NK-92 treated with Interleukin-12 subunit alpha and Interleukin-12 subunit beta, amount 100 ng/mL, for 24 hours (cell line): ENCODE measurements at places on chromosomes 7 and 10.

DNA sequence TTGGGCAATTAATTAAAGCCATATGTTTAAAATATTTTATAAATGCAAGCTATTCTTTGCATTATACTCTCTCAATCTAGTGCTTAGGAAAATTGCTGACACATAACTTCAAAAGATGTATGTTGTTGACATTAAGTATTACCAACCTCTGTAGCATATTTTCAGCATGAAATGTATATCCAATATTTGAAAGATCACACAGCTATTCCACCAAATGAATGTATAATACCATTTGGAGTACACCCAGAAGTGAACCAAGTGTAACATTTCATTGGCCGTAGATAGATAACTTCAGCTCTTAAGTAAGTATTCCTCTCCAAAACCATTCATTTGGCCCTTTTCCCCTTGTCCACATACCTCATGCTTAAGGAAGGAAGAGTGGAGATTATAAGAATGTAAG lies 104.6 kb downstream of the HECTD2 start:
- no peak for DNase-seq

DNA sequence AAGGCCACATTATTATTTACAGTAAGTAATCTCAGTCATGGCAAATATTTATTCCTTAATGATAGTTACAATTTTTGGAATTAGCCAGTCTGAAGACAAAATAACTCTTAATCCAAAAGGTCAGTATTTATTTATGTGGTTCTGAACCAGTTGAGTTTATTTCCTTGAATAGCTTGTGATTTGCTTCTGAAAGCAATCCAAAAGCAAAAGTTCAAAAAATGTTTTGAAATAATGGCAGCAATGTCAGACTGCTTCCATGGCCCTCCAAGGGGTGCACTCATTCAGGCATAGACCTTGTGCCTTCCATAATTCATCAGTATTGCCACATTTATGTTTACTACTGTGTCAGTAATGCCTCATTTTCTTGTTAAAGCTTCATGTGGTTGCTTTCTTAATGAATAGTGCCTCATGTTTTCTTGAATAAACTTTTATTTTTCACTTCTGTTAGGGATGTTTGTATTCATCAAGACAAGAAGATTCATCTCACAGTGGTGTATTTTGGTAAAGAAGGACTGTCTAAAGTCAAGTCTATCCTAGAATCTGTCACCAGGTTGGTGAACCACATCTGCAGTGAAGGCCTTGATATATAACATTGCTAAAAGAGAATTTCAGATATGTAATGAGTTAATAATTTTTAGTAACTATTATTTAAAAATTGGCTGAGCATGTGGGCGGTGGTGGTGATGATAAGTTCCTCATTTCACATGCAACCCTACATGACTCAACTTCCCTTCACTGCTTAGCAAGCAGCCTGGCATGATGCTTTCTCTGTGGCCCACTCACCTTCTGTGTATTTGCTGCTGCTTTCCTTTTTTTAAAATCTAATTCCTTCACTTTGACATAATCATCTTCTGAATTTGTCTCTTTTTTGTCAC lies 22.0 kb downstream of the CSGALNACT2 start:
- DNase-seq: peak; percentile 36

- no peak for DNase-seq
Observed at GRCh38 chr7:95631527-95631926, 35.2 kb upstream of the PDK4 start.

DNA sequence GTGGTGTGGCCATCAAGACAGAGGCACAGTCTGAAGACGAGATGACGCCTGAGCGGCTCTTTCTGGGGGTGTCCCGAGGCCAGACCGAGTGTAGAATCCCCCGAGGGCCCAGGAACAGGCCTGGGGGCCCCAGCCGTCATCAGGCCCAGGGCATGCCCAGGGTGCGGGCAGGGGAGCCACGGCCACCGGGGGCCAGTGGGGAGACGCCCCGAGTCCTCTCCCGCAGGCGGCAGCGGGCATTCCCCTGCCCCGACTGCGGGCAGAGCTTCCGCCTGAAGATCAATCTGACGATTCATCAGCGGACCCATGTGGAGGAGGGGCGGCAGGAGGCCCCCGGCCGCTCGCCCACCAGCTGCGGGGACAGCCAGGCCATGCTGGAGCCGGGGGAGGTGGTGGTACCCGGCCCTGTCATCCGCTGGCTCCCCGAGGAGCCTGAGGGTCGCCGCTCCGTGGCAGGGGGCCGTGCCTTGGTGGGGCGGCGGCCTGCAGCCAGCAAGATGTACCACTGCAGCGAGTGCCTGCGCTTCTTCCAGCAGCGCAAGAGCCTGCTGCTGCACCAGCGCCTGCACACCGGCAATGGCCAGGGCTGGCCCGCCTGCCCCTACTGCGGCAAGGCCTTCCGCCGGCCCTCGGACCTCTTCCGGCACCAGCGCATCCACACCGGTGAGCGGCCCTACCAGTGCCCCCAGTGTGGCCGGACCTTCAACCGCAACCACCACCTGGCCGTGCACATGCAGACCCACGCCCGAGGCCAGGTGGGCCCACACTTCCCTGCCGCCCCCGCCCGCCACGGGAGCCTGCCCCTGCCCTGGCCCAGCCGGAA lies 19.7 kb downstream of the ZNF783 start:
- no peak for DNase-seq

DNA sequence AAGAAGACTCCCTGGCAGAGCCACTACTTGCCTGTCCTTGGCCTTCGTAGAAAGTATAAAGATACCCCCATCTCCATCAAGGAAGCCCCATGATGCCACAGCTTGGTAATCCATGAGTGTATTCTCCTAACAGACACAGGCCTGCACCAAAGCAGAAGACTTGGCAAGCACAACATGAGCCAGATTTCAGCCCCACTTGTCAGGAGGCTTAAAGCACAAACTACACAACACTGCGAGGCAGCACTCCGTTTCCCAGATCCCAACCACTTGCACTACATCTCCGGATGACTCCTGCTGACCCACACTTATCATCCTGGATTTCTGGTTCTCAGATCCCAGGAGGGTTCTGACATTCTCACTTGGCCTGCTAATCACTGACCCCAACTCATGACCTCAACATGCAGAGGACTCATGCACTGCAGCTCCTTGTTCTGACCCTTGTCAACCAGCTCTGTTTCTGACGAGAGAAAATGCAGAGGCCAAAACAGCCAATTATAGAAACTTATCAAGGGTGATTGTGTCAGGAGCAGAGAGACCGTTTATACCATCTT lies 100.8 kb downstream of the RELN start:
- no peak for DNase-seq

GRCh38 chr10:122258136-122259074 lies 12.7 kb upstream of the BTBD16 start:
- no peak for DNase-seq

DNA sequence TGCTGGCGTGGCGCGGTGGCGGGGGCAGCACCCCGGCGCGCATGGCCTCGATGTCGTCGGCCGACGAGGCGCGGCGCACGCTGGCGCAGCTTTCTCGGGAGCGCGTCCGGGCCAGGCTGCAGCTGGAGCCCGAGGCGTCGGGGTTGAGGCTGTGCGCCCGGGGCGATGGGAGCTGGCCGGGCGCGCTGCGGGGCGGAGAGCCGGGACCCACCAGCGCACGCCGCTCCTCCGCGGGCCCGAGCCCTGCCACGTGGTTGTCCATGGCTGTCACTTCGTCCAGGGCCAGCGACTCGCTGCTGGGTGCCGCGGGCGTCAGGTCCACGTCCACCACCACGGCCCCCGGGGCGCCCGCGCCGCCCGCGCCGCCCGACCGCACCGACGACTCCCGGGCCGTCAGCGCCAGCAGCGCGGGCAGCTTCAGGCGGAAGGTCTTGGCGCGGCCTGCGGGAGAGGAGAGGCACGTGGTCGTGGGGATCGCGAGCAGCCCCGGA lies 20.0 kb downstream of the KCNH2 start:
- no peak for DNase-seq

GRCh38 chr10:127874671-127875448 lies 17.9 kb downstream of the CLRN3 start:
- DNase-seq: no peak
